ENCODE measurements at places on chromosomes 4 and X. TPM values are rescaled to one million over a fixed set of nuclear protein-coding genes. Genes with fewer than 3 reads are reported as not detected.

DNA sequence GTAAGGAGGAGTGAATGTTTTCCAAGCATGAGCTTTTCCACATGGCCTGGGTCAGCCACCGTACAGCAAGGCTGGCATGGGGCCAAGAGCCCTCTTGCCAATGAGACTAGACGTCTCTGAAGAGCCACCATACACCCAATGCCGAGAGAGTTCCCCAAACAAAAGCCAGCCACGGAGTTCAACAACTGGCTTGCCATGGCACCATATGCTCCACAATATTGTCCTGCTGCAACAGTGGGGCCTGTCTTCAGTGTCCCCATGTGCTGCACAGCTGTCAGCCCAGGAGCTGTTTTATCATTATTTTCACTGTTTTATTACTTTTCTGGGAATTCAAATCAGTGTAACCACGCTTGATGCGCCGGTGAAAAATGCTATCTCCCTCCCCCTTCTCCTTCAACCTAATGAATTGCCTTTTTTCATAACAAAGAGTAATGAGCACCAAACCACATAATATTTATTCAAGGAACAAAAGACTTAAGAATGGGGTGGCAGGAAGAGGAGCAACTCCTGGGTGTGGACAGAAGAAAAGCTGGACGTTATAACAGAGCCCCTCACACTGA lies 18.4 kb downstream of the MAML3 start:
- DNase-seq: peak; percentile 18

The ZGRF1 gene
- total RNA-seq: 6.3 TPM

GRCh38 chr4:113053883-113054282 lies 4.4 kb downstream of the ANK2 start:
- DNase-seq: no peak

- DNase-seq: no peak
Measured at GRCh38 chr4:6591781-6592180, 16.8 kb downstream of the MAN2B2 start.

DNA sequence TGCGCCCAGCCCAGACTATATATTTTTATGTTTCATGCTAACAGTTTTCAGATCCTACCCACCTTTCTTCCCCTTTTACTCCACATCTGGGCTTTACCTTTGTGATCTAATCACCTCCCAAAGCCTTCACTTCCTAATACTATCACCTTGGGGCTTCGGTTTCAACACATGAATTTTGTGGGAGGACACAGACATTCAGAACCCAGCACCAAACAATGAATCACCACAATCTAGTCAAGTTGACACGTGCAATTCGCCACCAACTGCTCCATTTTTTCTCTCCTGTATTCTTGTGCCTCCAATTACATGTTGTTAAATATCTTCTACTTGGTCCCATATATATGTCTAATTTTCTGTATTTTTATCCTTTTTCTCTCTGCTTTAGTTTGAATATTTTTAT lies 41.8 kb upstream of the STX18 start:
- no peak for DNase-seq

The REPS2 gene
- 0.97 TPM for total RNA-seq

The LAMTOR3 gene
- 18.9 TPM for total RNA-seq

DNA sequence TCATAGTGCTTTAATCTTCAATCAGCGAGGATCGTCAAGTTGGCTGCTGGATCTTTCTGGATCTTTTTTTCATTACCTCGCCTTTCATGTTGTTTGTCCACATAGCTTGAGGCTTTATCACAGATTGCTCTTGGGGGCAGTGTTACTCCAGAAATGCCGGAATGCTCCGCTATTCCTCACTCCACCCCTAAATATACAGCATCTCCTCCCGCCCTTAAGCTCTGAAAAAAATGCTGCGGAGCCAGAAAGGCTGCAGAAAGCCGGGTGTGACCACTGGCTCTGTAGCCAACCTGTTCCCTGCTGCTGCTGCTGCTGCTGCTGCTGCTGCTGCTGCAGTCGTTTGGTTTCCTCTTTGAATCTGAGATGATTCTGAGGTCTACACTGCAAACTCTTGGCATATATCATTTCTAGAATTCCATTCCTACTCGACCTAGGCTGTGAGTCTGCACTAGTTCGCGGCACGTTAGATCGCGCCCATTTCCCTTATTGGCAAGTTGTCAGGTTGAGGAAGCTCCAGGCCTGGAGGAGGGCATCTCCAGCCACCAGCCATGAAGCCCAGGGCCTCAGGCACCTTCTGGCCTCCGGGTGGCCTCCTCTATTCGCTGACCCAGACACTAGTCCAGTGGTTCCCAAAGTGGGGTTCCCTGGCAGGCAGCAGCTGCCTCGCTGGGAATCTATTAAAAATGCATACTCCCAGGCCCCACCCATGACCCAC lies 34.2 kb downstream of the WDR13 start:
- DNase-seq: peak; percentile 86

DNA sequence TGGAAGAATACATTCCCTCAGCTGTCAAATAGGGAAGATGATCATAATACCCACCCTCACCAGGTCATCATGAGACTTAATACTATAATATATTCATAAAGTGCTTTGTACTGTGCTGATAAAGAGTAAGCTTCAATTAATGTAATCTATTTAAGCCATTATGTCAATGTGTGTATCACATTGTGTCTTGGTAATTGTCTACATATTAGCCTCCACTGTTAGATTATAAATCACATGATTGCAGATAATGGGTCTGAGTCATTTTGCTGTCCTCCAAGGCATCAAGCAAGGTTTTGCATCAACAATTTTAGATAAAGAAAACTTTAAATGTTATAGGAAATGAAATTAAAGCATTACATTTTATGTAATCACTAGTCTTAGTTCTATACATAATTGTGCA lies 45.2 kb upstream of the CEP135 start:
- DNase-seq: no peak

DNA sequence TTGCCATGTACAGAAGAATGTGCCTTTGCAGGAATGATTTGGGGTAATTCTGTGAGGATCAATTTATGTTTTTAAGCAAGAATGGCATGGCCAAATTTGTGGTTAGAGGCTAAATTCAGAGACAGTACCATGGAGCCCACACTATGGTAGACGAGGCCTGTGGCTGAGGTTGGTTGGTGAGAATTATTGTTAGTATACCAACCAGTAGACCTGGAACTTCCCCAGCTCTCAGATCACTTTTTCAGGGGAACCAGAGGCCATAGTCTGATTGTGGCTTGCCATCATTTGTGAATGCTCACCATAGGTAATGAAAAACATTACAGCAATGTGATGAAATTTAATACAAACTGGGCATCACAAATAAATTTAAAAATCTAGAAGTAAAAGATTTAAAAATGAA lies 56.3 kb downstream of the SHISA3 start:
- DNase-seq: no peak

The FAM47A gene
- total RNA-seq: not detected

GRCh38 chr4:114082348-114082747 lies 102.9 kb upstream of the ARSJ start:
- DNase-seq: no peak

DNA sequence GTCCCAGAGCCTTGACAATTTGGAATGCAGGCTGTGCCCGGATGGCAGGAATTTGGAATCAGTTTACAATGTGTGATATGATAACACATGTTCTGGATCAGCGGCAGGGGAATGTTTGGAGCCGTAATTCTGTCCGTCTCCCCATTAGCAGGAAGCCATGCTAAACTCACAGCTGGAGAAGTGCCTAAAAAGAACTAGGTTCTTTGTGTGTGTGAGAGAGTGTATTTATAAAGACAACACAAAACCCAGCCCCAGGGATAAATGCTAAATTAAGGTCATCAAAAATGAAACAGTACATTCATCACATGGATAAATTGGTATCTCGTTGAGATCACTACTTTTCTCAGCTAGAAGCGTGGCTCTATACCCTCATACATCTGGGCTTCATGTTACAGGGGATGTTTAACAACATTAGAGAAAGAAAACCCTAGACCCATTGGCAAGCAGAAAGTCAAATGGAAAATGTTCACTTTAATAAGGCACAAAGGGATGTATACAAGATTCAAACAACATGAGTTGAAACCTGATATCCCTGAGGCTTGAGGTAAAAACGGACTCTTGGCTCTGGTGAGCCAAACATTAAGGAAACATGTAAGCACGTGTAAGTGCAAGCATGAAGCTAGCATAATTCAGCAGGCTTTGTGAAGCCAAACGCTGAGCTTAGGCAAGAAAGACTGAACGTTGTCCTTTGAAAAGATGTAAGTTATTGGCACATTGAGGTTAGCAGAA lies 18.0 kb upstream of the TMEM131L start:
- peak; percentile 15 for DNase-seq

The FHIP1A gene
- total RNA-seq: 2.1 TPM

DNA sequence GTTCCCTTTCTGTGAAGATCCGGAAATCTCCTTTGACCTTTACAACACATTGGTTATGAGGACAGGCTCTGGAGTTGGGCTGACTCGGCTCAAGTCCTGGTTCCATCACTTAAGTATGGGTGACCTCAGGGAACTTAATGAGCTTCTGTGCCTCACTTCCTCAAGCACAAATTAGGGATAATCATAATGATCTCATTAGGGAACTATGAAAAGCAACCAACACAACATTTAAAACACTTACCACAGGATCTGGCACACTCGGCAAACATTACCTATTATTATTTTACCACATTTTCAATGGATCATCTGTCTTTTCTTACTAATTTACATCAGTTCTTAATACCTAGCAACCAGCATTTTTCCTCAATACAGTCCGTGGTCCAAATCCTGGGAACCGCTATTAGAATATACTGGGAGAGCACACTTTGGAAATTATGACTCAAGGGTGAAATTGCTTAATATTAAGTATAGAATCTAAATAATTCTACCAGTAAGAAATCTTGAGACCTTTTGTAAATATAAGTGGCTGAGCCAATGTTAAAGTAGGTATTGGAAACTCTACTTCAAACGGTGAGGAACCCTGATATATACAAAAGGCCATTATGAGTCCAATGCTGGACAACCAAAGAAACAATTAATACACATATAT lies 19.6 kb downstream of the ADGRA3 start:
- peak; percentile 21 for DNase-seq

DNA sequence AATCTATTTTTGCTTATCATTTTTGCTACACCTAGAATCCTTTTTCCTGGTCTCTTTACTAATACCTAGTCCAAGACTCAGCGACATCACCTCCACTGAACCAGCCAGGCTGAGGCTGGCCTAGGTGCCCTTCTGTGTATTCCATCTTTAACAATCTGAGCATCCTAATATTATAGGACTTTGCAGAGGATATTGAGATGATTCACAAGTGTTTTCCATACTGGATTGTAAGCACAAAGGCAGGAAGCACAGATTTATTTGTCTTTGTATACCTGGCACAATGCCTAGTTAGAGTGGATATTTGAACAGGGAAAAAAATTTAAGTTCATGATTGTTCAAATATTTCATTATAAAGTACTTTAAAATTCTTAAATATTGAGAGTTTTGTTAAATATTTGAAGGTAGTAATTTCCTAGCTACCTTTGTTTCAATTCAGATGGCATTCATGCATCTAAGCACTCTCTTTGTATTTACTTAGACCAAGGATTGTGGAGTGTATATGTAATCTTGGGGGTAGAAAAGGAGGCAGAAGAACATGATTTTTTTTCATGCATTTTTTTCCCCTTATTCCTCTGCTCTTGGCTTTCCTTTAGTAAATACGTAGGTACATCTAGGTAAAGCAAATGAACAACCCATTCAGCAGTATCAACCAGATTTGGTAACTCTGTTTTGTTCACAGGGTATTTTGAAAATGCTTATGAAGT lies 18.4 kb downstream of the SMARCA5 start:
- DNase-seq: no peak

- peak; percentile 76 for DNase-seq
Measured at GRCh38 chr4:1300466-1301455, 11.1 kb downstream of the MAEA start.

The ZIC3 gene
- total RNA-seq: 1.4 TPM

- DNase-seq: no peak
Measured at GRCh38 chrX:71085900-71086299, 9.8 kb upstream of the FOXO4 start.

- DNase-seq: no peak
Measured at GRCh38 chr4:118036336-118036735, 2.0 kb downstream of the NDST3 start.

DNA sequence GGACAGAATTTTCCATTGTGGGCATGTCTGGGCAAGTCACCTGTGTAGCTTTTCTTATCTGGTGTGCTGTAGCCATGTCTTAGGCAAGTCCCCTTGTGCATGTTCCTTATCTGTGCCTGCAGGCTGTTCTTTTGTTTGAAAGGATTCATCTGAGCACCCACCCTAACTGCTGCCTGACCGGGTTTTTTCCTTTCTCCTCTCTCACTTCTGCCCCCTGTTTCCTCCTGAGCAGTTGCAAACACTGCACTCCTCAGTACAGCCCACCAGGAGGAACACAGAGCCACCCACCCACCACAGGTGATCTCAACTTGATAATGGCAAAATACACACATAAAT lies 29.2 kb upstream of the IL9R start:
- no peak for DNase-seq

GRCh38 chrX:34300871-34301270 lies 168.8 kb upstream of the FAM47A start:
- peak; percentile 13 for DNase-seq

The CXCL13 gene
- not detected for total RNA-seq

The RBM46 gene
- total RNA-seq: not detected

GRCh38 chr4:173121076-173121561 lies 47.5 kb upstream of the GALNT7 start:
- peak; percentile 4 for DNase-seq

GRCh38 chr4:139629436-139630125 lies 36.0 kb upstream of the MGST2 start:
- DNase-seq: no peak

DNA sequence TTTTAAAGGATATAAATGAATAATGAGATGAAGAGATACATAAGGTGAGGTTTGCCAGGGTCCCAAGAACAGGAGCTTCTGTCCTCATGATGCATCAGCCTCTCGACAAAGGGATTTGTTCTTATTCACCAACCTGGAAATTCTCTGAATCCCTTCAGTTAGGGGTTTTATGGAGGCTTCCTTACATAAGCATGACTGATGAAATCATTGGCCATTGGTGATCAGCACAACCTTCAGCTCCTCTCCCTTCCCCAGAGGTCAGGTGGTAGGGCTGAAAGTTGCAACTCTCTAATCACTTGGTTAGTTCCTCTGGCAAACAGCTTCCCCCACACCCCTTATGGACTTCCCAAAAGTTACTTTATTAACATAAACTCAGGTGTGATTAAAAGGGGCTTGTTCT lies 222.0 kb downstream of the SPRY1 start:
- DNase-seq: no peak

GRCh38 chr4:6439120-6439762 lies 33.2 kb downstream of the PPP2R2C start:
- DNase-seq: no peak

The AASDH gene
- total RNA-seq: 3.8 TPM

The SLC16A2 gene
- total RNA-seq: 7.5 TPM

The FATE1 gene
- total RNA-seq: not detected

GRCh38 chrX:116318672-116319071 lies 117.7 kb upstream of the SLC6A14 start:
- DNase-seq: no peak

The CXorf66 gene
- total RNA-seq: not detected

DNA sequence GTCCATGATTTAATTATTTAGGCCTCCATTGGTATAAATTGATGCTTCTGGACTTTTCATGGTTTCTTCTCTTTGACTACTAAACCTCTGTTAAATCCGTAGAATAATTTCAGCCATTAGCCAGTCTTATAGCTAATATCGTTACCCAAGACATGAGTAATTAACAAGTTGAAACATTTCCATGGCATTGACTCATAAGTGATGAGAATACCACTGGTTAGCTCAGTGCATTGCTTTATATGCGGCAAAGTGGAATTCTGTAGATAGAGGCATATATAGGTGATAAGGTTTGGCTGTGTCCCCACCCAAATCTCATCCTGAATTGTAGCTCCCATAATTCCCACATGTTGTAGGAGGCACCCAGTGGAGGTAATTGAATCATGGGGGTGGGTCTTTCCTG lies 80.6 kb downstream of the VCX2 start:
- no peak for DNase-seq

Data from Daoy (cell line).